ENCODE measurements at places on chromosomes 6 and 20.

DNA sequence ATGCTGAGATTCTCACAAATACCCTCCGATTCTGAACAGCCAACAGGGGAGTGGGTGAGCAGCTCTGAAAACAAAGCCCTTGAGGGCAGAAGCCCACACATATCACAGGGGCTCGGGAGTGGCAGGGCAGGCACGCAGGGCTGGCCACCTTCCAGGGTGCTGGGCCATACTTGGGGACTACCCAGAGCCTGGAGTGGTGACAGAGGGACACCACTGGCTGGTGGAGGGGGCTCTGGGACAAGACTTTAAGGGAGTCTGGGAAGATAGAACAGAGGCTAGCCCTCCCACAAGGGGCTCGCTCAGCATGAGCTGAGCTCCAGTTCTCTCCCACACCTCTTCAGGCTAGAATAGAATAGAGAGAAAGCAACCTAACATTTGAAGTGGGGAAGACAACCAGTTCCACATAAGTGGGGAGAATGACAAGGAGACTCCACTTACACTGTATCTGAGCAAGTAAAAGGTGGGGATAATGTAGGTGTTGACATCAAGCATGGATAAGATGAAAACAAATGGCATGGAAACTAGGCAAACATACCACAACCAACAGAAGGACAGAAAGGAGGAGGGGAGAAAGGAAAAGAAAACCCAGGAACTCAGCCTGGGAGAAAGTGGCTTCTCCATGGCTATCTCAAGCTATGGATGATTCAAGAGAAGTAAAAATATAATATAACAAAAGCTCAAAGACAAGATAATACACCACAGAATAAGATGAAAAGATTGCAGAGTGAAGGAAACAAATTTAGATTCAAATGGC, 7.0 kb downstream of the PPIL1 start:
- no peak for DNase-seq

DNA sequence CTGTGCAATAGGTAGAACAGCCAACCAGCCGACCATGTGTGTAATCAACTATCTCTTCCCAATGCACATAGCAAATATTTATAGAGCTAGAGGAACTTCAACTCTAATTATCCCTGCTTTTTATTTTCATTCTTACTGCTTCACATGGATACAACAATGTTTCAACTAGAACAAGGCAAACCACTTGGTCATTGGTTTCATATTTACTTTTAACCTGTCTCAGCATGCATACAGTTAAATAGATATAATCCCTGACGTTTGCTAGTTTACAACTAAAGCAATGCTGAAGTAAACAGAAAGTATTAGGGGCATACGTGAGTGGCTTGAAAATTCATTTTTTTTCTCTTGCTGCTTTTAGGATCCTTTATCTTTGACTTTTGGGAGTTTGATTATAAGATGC, 318.5 kb upstream of the MAP3K7 start:
- DNase-seq: no peak

- DNase-seq: no peak
Observed at GRCh38 chr6:156879591-156879990, 102.4 kb downstream of the ARID1B start.

DNA sequence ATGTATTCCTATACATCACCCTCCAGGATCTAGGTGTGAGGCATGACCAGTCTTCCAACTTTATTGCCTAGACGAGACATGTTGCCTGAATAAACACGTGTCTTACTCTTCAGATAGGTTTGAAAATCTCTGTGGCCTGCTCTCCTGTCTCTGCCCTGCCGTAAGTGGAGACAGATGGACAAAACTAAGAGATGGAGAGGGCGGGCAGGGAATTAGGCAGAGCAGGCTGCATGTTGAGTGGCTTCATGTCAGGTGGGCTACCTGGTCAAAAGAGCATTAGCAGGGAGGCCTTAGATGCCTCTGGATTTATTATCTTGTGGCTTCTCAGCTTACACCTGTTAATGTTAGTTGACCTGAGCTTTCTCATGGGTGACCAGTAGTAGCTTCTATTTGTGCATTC, 59.0 kb upstream of the TULP4 start:
- no peak for DNase-seq

DNA sequence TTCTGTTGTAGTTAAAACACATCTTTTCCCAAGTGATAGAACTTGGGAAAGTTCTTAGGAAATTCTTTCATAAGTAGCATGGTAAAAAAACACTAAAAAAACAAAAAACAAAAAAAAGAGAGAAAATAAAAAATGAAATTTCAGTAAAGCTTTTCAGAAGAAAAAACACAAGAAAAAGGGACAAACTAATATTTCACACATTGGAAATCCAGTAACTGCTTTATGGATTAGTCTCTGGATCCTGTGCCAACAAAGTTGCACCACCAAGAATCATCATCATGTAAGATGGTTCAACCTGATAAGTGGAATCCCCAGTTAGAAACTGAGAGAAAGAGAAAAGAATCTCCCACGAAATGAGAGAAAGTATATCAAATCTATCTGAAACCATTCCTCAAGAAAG, 144.2 kb downstream of the GMDS start:
- no peak for DNase-seq

GRCh38 chr6:18823782-18824386, 436.7 kb downstream of the RNF144B start:
- DNase-seq: no peak

DNA sequence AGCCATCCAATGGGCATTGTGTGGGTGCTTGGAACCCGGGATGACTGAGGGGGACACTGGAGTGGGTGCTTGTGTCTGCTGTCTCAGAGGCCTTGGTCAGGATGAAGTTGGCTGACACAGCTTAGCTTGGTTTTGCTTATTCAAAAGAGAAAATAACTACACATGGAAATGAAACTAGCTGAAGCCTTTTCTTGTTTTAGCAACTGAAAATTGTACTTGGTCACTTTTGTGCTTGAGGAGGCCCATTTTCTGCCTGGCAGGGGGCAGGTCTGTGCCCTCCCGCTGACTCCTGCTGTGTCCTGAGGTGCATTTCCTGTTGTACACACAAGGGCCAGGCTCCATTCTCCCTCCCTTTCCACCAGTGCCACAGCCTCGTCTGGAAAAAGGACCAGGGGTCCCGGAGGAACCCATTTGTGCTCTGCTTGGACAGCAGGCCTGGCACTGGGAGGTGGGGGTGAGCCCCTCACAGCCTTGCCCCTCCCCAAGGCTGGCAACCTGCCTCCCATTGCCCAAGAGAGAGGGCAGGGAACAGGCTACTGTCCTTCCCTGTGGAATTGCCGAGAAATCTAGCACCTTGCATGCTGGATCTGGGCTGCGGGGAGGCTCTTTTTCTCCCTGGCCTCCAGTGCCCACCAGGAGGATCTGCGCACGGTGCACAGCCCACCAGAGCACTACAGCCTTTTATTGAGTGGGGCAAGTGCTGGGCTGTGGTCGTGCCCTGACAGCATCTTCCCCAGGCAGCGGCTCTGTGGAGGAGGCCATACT, 49.4 kb downstream of the PYGB start:
- DNase-seq: no peak

- no peak for DNase-seq
Observed at GRCh38 chr20:33796907-33797544, 14.1 kb upstream of the CHMP4B start.

GRCh38 chr20:31987744-31988143, 19.8 kb downstream of the XKR7 start:
- no peak for DNase-seq

GRCh38 chr20:58699623-58700107, 7.1 kb downstream of the NPEPL1 start:
- DNase-seq: no peak

DNA sequence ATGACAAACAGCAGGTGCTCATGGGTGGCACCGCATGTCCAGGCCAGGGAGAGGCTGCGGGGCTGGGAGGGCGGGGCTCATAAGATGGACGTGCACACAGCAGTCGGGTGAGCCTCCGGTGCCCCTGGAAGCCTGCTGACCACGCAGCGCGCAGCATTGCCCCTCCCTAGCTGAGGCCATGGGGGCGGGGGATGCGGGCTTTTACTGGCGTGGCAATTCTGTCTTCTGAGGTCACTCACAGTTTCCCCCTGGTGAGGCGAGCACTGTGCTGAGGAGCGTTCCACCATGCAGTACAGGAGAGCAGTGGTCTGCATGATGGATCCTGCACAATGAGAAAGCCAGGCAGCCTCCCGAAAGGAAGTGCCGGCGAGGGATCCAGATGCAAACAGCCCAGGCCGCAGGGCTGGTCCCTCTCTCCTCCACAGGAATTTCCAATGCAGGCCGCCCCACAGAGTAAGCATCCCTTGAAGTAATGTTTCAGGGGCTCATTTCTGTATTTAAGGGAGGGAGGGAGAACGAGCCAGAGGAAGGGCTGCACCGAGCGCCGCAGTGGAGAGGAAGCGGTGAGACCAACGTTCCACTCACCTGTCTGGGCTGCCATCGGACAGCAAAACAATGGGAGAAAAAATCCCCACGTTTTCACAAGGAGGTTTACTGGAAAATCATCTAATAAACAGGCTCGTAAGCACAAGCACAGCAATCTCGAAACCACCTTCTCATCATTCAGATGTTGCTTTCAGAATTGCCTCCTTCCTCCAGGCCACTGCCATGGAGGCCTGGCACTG, 56.0 kb downstream of the IRF4 start:
- DNase-seq: peak; percentile 27

- DNase-seq: no peak
Observed at GRCh38 chr6:12175626-12176025, 114.5 kb upstream of the EDN1 start.

All from activated T-cell treated with anti-CD3 and anti-CD28 coated beads for 4 hours (primary cell).